Endothelial cell of umbilical vein (primary cell): ENCODE measurements at places on chromosomes 16 and 17. TPM values are rescaled to one million over a fixed set of nuclear protein-coding genes. Genes with fewer than 3 reads are reported as not detected.

- DNase-seq = no peak
Measured at GRCh38 chr16:50604065-50604418, 55.8 kb downstream of the NKD1 start.

DNA sequence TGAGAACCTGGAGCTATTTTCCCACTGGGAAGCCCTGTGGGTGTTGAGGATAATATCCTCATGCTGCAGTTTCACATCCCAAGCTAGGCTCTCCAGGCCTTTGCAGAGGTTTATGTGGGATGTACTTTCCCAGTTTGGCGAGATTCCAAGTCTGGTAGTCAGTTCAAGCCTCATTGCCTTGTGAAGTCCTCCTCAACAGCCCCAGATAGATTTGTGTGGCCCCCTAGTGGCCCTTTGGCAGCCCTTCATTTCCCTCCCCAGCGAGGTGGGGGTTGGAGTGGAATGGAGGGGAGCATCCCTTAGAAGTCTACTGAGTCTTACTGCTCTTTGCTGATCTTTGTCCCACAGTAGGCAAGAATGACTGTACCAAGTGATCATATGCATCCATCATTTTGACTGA is 137.9 kb downstream of the CDH11 start:
- peak; percentile 80 for DNase-seq

DNA sequence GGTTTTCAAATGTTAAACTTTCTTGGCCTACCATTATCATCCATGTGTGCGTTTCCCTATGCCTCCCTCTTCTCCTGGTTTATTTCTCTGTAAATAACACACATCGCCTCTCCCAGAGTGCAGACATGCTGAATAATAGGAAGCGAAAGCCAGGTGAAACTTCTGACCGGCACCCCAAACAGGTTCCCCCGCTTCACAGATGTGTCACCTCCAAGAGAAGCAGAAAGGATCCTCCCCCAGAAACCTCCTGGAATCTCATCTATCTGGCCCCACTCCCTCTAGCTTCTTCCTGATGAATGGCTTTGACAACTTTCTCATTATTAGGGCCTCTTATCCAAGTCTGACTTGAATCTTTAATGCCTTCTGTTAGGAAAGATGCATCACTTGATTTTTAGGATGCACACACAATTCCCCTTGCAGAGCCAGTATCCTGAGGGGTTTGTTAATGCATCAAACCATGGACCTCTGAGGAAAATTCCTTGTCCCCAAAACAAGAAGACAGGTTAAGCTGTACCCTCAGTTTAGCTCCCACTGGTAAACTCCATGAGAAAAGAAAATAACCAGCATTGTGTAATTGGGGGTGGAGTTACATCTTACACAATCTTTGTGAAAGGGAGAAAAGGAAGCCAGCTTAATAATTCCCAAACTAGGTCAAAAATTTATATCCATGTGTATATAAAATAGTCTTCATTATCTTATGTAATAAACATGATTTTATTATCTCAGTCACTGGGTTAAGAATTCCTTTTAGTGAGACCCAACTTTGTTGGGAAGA is 20.1 kb upstream of the HYDIN start:
- no peak for DNase-seq

GRCh38 chr17:31493656-31494155 is 102.2 kb downstream of the RAB11FIP4 start:
- no peak for DNase-seq

DNA sequence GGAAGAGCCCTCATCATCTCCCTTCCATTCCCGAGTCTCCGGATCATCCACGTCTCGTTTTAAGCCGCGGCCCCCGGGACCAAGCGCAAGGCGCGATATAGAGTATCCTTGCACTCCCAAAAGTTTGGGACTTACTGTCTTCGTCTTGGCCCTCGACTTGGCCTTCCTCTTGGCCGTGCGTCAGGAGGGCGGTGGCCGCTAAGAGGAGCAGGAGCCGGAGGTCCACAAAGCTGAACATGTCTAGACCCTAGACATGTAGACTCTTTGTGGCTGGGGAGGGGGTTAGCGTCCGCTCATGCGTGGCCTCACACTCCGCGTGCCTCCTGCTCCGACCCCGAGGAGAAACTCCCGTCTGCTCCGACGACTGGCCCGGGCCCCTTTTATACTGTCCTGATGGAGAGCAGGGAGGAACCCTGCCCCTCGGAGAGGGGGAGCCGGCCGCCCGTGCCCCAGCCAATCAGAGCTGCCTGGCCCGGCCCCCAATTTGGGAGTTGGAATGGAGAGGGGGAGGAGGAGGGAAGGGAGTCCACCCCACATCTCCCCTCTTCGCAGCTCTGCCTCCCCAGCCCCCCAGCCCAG is at the start of gene COL1A1:
Gene COL1A1 (minus strand): TSS at position 356 of the 579 bp plus-strand sequence. CDS start 118 bp downstream, at position 238.
- DNase-seq = no peak

GRCh38 chr17:37339321-37339720 is 36.5 kb upstream of the C17orf78 start:
- peak; percentile 17 for DNase-seq

DNA sequence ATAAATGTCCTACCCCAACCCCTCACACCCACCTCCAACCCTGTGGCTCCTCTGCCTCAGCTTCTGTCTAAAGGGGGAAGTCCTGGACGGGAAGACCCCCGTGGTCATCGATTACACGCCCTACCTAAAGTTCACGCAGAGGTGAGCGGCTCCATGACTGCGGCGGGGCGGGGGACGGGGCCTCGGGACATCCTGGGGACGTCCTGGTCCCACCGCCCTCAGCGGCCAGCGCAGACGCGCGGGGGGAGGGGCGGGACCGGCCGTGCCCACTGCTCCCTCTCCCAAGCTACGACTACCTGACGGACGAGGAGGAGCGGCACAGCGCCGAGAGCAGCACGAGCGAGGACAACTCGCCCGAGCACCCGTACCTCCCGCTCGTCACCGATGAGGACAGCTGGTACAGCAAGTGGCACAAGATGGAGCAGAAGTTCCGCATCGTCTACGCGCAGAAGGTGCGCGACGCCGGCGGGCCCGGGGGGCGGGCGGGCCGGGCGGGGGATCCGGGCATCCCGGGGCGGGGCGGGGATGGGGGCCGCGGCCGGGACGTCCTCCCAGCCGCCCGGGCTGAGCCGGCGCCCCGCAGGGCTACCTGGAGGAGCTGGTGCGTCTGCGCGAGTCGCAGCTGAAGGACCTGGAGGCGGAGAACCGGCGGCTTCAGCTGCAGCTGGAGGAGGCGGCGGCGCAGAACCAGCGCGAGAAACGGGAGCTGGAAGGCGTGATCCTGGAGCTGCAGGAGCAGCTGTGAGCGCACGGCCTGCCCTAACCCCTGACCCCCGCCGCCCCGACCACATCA is 6.7 kb downstream of the RUNDC3A start:
- DNase-seq = no peak

GRCh38 chr16:64058685-64059084 is 1063.2 kb downstream of the CDH11 start:
- no peak for DNase-seq

The CRISPLD2 gene
- total RNA-seq = 0.73 TPM in 1 of 2 replicates, not detected in the other

The MYH13 gene
- total RNA-seq = not detected in 2 replicates
